ENCODE measurements at places on chromosomes 13 and 19.
A peak's percentile ranks its signal among the peaks of the same experiment; 100 is the strongest.

DNA sequence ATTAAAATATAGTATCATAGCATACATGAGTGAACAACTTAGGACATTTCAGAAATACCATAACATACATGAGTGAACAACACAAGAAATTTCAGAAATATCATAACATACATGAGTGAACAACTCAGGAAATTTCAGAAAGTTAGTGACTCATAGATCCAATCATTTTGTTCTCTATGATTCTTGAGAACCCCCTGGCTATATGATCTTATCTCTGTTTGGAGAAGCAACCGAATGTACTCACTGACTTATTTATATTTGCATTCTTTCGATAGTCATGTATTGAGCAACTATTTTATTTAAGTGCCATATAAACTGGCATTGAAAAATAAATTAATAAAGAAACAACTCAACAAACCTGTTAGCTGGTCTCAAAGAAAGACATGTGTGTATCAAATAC, 251.1 kb downstream of the EFNB2 start:
- no peak for DNase-seq

GRCh38 chr19:29001141-29001581, 211.8 kb downstream of the UQCRFS1 start:
- DNase-seq: no peak

- DNase-seq: no peak
Measured at GRCh38 chr19:47381653-47382279, 32.7 kb downstream of the DHX34 start.

DNA sequence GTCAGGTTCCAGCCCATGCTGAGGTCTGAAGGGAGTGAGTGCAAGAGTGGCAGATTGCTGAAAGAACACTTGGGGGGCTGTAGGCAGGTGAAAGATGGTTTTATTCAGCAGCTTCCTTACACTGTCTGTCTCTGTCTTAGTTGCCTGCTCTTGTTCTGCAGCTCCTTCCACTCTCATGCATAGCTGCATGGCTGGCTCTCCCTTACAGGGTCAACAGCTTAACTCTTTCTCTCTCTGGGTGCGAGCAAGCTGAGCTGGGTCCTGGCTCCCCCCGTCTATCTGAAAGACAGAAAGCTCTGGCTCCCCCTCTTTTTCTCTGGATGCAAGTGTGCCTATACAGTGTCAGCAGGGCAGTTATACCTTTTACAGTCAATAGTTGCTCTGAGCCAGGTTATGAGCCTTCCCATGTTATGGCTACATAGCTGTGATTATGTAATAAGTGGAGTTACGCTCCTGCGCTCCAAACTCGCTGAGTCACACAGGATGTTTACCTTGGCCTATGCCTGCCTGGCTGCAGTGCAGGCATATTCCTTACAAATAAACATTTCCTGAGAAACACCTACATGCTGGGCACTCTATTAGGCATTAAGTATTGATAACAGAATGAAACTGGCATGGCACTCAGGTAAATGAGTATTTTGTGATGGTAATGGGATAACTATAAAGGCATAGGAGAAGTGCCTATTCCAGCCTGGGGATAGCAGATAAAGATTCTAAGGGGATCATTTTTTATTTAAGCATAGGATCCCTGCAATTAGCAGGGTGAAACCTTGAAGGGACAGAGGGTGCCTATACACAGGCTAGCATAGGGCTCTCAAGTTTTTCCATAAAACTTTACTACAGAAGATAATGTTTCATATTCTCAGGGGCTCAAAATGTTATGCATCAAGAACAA, 826.9 kb upstream of the PCDH9 start:
- DNase-seq: no peak

DNA sequence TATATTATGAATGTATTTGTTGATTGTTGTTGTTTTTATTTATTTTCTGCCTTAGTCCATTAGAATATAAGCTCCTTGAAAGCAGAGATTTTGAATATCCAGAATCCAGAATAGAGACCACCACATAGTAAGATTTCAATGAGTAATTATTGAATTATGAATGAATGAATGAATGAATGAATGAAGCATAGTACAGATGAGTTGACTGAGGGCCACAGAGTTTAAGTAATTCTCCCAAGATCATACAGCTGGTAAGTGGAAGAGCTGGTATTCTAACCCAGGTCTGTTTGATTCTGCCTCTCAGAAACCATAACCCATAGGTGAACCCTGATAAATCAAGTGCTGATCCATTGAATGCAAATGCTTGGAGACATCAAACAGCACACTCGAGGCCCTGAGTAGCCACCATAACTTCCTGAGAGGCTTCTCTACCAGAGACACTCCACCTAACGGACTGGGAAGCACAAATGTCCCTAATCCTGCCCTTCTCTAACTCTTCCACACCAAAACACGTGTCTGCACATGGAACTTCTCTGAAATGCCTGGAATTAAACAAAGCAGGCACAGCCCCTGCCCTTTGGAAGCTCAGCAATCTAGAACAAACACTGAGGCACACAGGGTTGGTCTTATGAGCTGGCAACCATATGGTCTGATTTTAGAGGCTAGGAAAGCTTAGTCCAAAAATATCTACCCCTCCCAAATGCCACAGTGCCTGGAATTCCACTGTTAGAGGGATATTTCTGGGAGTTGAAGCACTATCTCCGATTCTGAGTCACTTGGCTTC, 190.1 kb downstream of the FOXO1 start:
- no peak for DNase-seq

GRCh38 chr13:99892196-99892613, 79.4 kb downstream of the ZIC5 start:
- DNase-seq: no peak

- no peak for DNase-seq
Measured at GRCh38 chr19:37492213-37492612, 14.5 kb upstream of the ZNF793 start.

- DNase-seq: peak; percentile 93
Measured at GRCh38 chr19:19032420-19033175, 719 bp downstream of the SUGP2 start.

DNA sequence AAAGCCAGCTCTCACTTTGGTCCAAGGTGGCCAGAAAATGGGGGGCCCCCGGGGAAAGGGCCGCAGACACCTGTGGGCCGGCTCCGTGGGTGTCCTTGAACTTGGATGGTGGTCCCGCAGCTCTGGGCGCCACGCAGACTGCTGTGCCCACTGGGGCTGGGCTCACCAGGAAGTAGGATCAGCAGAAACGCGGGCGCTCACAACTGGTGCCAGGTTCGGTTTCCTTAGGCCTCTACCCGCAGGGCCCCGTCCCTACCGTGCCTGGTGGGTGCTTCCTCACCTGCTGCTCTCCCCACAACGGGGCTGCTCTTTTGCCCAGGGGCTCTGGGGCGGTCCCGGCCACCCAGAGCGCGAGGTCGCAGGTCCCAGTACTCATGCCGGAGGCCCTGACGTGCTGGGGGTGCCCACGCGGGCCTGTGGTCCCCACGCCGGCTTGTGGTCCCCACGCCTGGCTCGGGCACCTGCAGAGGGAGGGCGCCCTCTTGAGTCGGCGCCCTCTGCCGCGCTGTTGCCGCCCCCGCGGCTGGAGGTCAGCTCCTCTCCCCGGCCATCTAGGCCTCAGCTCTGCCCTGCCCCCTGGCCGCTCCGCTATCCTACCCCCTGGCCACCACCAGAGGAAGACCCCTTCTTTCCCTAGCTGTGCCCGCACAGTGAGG, 1303.6 kb downstream of the UQCRFS1 start:
- no peak for DNase-seq

GRCh38 chr13:60720590-60720989, 323.6 kb downstream of the TDRD3 start:
- no peak for DNase-seq

- no peak for DNase-seq
Measured at GRCh38 chr19:48121909-48122371, 11.3 kb upstream of the PLA2G4C start.

DNA sequence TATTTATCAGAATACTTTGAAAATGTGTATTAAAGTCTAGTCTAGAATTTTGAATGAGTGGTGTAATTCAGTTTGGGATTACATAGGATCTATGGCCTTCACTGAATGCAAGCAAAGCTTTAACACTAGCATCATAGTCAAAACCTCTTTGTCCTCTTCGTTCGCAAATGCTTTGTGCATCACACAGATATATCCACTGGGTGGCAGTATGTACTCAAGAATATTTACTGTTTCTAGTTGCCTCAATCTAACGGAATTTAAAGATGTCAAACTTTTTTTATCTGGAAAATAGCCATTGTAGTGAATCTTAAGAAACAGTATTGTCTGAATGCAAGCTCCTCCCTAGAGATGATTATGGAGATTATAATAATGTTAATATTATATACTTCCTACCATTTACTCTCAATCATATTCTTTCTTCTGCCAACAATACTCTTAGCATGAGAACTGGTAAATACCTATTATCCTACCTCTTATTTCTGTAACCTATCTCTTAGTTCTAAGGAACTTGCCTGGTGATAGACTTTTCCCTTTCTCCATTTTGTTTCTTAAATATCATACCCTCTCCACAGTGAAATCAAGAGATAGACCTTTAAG, 25.8 kb downstream of the LACC1 start:
- peak; percentile 13 for DNase-seq

DNA sequence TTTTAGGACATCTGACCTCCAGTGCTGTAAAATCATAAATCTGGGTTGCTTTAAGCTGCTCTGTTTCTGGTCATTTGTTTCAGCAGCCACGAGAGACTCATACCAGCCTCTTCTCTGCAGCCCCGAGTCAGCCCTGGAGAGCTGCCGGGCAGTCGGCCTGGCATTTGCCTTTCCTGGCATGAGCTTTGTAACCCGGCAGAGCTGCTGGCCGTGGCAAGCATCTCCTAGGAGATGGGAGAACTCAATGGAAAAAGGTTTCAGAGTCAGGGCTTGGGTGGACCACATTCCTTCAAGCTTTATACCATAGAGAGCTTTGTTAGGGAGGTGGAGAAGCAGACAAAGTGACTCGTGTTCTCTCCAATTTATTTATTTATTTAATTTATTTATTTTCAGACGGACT, 21.6 kb upstream of the CCL25 start:
- DNase-seq: no peak

DNA sequence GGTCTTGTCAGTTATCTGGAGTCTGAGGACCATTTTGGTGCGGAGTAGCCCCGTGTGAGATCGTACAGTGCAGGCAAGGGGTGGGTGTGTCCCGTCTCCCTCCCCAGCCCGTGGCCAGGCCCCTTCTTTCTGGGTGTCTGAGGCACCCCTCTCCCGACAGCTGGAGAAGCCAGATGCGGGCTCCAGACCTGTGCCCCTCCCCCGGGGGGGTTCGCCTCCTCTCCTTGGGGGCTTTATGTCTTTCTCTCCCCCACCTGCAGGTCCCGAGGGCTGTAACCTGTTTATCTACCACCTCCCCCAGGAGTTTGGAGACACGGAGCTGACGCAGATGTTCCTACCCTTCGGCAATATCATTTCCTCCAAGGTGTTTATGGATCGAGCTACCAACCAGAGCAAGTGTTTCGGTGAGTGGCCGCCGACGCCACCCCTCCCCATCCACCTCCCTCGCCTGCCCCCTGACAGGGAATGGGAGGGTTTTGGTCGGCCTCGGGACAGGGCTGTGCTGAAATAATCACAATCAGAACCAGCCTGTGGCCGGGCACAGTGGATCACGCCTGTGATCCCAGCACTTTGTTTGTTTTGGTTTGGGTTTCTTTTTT, 65.6 kb downstream of the CELF5 start:
- no peak for DNase-seq

- DNase-seq: no peak
Measured at GRCh38 chr13:44068737-44069136, 189.0 kb downstream of the LACC1 start.

GRCh38 chr19:7224209-7224686, 70.0 kb downstream of the INSR start:
- DNase-seq: no peak

DNA sequence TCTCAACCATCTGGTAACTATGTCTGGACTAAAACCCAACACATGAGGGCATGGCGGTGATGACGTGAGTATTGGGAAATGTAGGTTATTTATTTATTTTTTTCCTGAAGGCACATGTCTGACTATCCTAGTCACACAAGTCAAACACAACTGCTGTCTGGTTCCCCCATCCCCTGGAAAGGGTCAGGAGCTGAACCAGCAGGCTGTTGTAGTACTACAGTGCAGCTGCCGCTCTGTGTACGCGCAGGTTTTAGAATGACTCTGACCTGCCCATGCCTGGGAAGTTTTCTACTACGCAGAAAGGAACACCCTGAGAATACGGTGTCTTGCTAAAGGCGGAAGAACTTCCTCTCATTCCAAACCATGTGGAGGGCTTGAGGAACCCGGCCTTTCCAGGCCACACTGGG, 1.2 kb downstream of the SLC7A1 start:
- peak; percentile 67 for DNase-seq

GRCh38 chr19:29524201-29524911, 1.4 kb upstream of the VSTM2B start:
- no peak for DNase-seq

- no peak for DNase-seq
Measured at GRCh38 chr13:73722120-73722519, 412.1 kb downstream of the KLF12 start.

GRCh38 chr13:63501702-63502101, 2086.1 kb upstream of the PCDH20 start:
- DNase-seq: no peak

- peak; percentile 24 for DNase-seq
Measured at GRCh38 chr13:46607768-46608564, 55.0 kb downstream of the LRCH1 start.

DNA sequence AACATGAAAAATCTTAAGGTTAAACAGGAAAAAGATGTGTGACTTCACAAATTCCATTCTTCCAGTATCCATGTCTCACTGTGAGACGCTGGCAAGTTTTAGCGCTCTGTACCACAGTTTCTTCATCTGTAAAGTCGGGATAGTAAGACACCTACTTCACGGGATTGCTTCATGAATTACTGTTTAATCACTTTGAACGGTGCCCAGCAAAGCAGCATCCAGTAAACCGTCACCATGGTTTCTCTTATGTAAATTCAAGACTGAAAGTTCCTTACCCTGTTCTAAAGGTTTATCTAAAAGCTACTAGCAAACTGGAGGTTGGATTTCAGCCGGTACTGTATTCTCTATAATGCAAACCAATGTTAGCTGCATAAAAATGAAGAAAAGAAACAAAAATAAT, 53.5 kb downstream of the KATNAL1 start:
- DNase-seq: no peak

DNA sequence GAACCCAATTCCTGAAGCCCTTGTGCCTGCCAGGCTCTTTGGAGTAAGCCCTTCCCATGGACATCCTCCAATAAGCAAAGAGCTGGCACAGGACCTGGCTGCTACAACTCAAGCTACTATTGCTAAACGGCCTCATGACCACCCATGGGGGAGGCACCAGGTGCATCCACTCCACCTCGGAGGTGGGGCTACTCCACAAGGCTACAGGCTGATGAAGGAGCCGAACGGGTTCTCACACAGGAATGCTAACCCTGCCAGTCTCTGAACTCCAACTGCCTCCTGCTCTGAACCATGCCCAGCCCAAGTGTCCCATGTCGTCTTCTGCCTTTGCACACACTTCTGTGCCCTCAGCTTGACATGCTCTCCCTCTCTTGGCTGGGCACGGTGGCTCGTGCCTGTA, 10.0 kb downstream of the SYMPK start:
- DNase-seq: no peak
